SJSA1 (cell line): ENCODE measurements at places on chromosomes 4 and X.

DNA sequence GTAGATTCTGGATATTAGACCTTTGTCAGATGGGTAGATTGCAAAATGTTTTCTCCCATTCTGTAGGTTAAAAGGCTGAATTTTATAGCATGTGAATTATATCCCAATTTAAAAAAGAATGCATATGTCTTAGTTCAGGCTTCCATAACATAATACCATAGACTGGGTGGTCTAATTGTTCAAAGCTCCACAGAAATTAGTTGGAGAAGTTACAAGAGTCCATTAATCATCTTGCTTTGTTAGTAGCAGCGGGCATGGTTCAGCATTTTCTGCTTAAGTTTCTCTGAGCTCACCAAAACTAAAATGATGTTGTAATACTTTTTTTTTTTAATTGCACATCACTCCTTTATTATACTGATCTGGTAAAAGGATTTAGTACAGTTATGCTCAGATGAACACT, 1.8 kb downstream of the PGAM4 start:
- peak; percentile 31 for DNase-seq

DNA sequence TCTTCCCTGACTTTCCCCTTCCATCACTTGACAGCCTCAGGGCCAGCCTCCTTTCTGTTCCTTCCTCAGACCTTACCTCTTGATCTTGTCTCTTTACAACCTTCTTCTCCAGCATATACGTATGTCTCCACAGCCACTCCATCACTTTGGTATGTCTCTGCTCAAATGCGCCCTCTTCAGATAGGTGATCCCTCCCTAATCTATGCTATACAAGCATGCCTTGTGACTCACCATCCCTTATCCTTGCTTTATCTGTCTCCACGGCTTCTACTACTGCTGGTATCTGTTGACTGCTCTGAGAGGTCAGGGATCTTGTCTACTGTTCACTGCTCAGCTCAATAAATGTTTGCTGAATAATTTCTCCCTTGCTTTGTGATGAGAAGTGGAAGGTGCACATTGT, 9.0 kb downstream of the ARAP2 start:
- no peak for DNase-seq

GRCh38 chr4:94342694-94343093, at the start of gene HPGDS:
Gene HPGDS, minus strand, starts transcription at chr4:94342836. Its CDS starts 8,207 bp downstream, at chr4:94334629.
- DNase-seq: no peak

- no peak for DNase-seq
Measured at GRCh38 chrX:151543706-151544105, 19.8 kb upstream of the PASD1 start.

- DNase-seq: no peak
Measured at GRCh38 chr4:4843635-4844291, 15.7 kb upstream of the MSX1 start.

- DNase-seq: peak; percentile 47
Measured at GRCh38 chr4:24488399-24489164, 95.8 kb downstream of the DHX15 start.

- no peak for DNase-seq
Measured at GRCh38 chr4:53902786-53903185, 161.6 kb downstream of the CHIC2 start.
